ENCODE measurements at places on chromosomes 1 and 21. TPM values are rescaled to one million over a fixed set of nuclear protein-coding genes. Genes with fewer than 3 reads are reported as not detected.

The GBP7 gene
- not detected for total RNA-seq

The THEM5 gene
- total RNA-seq, result not detected

The OLIG2 gene
- total RNA-seq, result under 0.01 TPM

The TINAGL1 gene
- 8.1 TPM for total RNA-seq

The BEND5 gene
- 9.2 TPM for total RNA-seq

The PROX1 gene
- under 0.01 TPM for total RNA-seq

The TOR1AIP1 gene
- total RNA-seq, result 28.0 TPM

The GSTM5 gene
- 0.27 TPM for total RNA-seq

The DDAH1 gene
- total RNA-seq, result 0.81 TPM

The TAS1R1 gene
- not detected for total RNA-seq

The KIF14 gene
- 0.54 TPM for total RNA-seq

The MYBPHL gene
- not detected for total RNA-seq

The GJA9 gene
- total RNA-seq, result not detected

The CCDC27 gene
- not detected for total RNA-seq

The C4BPA gene
- total RNA-seq, result not detected

The ITGB2 gene
- 169 TPM for total RNA-seq

The RXFP4 gene
- not detected for total RNA-seq

The FCRL1 gene
- 3.2 TPM for total RNA-seq

The S100A9 gene
- total RNA-seq, result 88.9 TPM
